ENCODE measurements at places on chromosomes 3 and 15.

- no peak for DNase-seq
Observed at GRCh38 chr3:58531956-58532355, 5.0 kb downstream of the ACOX2 start.

- DNase-seq, result no peak
Observed at GRCh38 chr3:100941041-100941440, 52.2 kb downstream of the ABI3BP start.

DNA sequence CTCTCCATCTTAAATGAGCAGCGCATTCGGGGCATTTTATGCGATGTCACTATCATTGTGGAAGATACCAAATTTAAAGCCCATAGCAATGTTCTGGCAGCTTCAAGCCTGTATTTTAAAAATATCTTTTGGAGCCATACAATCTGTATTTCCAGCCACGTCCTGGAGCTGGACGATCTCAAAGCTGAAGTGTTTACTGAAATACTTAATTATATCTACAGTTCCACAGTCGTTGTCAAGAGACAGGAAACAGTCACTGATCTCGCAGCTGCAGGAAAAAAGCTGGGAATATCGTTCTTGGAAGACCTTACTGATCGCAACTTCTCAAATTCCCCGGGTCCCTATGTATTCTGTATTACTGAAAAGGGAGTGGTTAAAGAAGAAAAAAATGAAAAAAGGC, 44.4 kb upstream of the RASA2 start:
- DNase-seq, result no peak

DNA sequence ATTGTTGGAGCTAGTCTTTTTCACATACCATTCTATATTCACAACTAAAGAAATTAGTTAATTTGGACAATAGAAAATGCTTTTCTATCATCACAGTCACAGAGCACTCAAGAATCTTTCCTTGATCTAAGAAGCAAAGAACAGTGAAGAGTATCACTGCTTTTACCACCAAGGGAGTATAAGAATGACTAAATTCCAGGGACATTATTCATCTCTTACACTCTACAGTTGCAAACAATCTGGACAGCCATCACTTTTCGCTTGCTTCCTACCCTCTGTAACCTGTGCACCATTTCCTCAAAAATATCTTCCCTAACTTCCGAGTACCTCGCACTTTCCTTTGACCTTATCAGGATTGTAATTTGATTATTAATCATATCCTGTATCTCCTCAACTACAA, 359.5 kb upstream of the TMCO5A start:
- no peak for DNase-seq

GRCh38 chr3:186477876-186478275, 66.3 kb downstream of the CRYGS start:
- DNase-seq, result no peak

DNA sequence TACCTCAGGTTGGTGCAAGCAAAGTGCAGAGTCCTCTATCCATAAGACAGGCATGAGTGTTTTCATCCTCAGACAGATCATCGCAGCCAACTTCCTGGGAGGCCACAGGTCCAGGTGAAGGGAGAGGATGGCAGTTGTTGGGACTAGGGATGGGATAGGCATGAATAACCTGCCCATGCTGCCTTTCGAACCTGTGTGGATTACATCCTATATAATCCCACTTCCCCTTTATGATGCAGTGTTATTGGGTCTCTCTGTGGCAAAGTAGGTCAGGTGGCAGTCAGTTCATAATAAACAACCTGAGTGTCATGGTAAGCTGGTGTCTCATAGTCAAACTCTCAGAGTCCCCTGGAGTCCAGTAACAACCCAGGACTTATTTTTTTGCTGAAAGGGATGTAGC, 40.4 kb downstream of the CCR3 start:
- no peak for DNase-seq

DNA sequence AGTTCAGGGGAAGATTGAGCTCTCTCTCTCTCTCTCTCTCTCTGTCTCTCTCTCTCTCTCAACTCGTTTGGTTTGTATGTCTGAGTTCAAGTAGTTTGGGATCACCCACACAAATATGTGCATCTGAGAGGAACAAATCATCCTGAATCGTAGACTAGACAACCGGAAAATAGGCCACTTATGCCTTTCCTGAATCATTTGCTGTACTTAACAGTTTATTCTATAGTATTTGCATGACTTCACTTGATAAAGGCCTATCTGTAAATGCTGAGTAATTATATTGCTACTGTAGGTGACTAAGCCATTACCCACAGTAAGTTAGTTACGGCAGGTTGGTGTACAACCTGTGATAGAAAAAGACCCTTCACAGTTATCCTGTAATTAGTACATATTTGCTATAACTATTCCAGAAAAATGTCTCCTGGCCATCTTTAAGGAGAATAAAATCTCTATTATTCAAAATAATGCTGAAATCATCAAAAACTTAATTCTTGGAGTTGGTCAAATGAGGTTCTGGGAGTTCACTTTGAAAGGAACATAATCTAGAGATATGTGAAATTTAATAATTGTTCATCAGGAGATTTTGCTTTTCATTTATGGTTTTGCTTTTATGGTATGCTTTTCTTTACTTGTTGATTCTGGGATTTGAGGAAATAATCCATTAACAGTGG, 31.1 kb downstream of the OXSM start:
- no peak for DNase-seq

GRCh38 chr3:97815149-97815917, 6.5 kb upstream of the CRYBG3 start:
- no peak for DNase-seq

DNA sequence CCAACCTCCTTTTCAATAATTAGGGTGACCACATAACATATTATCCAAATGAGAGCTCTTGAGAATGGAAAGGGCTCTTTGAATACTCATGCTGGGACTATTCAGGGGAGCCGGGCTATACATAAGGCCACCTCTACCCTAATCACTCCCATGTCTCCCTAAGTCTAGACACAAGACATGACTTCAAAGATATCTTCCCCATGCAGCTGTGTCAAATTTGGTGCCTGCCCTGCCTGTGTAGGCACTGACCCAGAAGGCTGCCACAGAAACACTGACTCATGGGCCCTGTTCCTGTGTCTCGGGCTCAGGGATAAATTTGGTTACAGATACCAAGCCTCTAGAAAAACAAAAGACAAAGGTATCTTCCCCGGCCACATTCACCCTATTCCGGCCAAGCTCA, 70.3 kb downstream of the MYLK start:
- no peak for DNase-seq

DNA sequence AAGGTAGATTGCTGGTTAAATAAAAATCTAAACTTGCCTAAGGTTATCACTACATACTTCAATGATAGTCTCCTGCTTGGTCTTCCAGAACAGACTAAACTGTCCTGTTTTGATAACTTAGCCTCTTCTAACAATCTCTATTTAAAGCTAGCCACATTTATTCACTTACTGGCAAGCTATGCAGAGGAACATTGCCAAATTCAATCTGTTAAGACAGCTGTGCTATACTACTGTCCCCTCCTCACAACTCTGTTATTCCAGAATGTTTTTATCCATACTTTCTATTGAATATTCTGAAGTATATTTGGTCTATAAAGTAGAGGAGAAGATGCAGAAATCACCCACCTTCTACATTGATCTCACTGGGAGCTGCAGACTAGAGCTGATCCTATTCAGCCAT, 594.0 kb upstream of the CCDC54 start:
- no peak for DNase-seq

- DNase-seq, result peak; percentile 56
Observed at GRCh38 chr3:148379763-148380382, 317.8 kb upstream of the AGTR1 start.

- no peak for DNase-seq
Observed at GRCh38 chr3:4476496-4476895, 9.4 kb upstream of the SUMF1 start.

DNA sequence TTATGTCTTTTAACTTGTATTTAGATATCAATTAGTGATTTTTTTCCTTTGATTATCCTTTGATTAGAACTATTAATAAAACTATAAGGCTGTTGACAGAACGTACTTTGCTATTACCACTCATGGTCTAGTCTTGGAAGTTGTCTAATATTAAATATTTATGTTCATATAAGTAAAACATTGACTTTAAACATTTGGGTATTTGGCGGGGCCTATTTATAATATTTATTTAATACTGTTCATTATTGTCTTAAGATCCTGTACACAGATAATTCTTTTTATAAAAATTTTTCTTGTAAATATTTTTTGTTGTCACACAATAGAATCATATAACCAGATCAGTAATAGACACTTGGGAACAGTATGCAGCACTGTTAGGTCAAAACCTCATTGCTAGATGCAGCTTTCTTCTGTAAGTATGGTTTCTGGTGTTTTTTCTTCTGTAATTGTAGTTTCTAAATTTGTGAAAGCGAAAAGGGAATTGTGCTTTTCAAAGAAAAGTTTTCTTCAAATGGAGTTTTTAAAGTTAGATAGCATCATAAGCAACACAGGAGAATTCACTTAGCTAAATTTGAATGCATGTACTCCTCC, 93.4 kb downstream of the FNDC3B start:
- no peak for DNase-seq

GRCh38 chr3:142056656-142057330, 92.6 kb downstream of the TFDP2 start:
- DNase-seq, result no peak

DNA sequence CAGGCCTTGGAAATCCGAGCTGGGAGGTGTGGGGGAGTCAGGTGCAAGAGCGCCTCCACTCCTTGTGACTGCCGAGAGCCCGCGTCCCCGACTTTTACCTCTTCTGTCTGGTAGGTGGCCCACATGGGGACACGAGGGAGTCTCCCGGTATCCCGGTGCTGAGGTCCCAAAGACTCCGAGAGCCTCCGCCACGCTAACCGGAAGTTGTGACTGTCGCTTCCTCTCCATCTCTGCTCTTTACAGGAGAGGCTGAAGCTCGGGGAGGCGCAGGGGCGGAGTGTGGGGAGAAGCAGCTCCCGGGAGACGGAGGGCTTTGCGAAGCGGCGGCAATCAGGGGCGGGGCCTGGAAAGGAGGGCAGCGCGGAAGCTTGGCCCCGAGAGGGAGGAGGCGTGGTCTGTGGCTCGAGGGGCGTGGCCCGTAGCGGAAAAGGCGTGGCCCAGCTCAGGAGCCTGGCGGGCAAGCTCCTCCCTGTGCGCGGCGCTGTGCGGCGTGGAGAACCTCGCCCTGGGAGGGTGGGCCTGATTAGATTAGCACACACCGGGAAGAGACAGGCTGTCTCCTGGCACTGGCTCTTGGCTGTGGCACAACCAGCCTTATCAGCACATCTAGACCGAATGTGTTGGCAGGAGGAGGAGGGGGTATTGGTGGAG, 143.9 kb downstream of the GABRB3 start:
- DNase-seq, result no peak

DNA sequence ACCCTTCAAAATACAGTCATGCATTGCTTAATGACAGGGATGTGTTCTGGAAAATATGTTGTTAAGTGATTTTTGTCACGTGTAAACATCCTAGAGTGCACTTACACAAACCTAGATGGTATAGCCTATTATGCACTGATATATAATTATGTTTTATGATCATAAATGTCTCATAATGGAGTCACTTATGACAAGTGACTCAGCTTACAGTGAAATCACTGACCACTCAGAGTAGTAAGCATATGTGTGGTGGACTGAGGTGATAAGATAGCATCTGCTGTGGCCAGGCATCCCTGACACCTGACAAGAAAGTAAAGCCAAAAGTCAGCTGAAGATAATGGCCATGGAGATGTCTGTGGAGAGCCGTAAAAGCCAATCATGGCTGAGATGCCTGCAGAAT, 5.4 kb downstream of the ACAD11 start:
- DNase-seq, result peak; percentile 84

- no peak for DNase-seq
Observed at GRCh38 chr15:54567408-54568035, 589.3 kb downstream of the UNC13C start.

DNA sequence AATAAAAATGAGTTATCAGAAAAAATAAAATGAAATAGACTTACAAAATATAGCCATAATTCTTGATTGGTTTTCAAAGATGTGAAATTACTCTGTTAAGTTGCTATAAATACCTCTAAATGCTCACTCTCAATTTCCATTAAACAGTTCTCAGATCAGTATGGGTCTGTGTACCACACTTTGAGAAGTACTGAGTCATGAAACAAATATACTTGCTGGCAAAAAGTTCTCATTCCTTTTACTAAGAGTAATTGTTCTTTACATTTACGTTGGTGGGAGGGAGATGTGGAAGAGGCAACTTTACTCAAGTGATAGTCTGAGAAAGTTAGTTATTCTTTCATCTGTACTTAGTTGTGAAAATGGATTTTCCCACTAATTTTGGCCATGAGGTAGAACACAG, 96.3 kb downstream of the ZNF385D start:
- no peak for DNase-seq

GRCh38 chr3:150673966-150674365, 29.8 kb downstream of the ERICH6 start:
- no peak for DNase-seq

DNA sequence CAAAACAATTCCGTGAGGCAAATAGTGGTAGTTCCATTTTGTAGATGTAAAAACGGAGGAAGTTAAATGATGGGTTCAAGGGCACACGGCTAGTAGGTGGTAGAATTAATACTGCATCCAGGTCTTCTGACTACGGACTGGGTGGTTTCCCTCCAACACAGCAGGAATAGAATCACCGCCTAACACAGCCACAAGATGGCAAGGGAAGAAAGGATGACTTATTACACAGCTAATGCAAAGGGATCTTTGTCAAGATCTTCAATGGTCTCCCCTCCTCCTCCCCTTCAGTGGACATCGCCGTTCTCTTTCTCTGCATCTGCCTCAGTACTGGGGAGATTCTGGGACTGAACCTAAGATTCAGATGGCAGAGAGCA, 524 bp upstream of the TOPBP1 start:
- DNase-seq, result no peak

DNA sequence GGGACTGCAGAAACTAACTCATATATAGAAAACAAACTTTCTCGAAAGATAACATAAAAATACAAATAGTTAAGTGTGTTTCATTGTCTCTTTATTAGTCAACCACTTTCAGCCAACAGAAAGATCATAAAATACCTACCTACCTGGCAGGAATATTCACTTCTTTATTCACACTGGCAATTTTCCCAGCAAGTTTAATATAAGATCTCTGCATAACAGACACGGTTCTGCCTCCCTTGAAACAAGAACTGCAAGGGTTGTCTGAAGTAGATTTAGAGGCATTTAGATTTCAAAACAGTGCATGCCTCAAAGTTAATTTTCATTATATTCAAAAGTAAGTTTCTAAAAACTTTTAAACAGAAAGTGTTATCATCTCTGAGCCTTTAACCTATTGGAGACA, 7.1 kb downstream of the NPTN start:
- no peak for DNase-seq

Measured in NCI-H1105 (cell line).